CD8-positive, alpha-beta T cell (primary cell): ENCODE measurements at places on chromosomes 16 and 17. TPM values are rescaled to one million over a fixed set of nuclear protein-coding genes. Genes with fewer than 3 reads are reported as not detected.

The CA4 gene
- total RNA-seq: not detected

GRCh38 chr17:81659038-81659437 lies 2.7 kb upstream of the PDE6G start:
- no peak for DNase-seq

The TP53TG3F gene
- not detected for total RNA-seq

DNA sequence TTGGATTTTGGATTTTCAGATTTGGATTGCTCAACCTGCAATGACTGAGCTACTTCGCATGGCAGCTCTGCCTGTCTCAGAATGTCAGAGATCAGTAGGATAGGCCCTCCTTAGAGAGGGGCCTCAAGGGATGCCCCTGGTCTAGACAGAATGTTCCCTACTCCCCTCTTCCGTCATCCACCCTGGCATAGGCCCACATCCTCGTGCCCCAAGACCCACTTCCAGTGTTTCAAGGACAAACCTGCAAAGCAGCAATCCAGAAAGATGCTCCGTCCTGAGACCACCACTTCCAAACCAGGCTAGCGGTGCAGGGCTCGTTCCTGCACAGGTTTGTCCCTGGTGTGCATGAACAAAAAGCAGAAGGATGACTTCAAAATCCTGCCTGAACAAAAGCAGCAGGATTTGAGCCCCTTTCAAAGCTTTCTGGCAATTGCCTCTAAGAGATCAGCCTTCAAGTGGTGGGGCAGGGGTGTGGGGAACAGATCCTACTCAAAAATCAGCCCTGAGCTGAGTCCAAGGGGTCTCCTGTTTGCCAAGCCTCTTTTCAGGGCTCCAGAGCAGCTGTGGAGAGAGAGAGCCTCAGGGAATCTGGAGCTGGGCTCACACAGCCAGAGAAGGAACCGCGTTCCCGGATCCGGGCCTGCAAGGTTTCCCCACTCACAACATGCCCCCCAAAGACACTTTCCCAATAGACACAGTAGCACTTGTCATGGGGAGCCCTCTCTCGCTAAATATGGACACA lies 121.1 kb downstream of the SOCS1 start:
- DNase-seq: no peak

DNA sequence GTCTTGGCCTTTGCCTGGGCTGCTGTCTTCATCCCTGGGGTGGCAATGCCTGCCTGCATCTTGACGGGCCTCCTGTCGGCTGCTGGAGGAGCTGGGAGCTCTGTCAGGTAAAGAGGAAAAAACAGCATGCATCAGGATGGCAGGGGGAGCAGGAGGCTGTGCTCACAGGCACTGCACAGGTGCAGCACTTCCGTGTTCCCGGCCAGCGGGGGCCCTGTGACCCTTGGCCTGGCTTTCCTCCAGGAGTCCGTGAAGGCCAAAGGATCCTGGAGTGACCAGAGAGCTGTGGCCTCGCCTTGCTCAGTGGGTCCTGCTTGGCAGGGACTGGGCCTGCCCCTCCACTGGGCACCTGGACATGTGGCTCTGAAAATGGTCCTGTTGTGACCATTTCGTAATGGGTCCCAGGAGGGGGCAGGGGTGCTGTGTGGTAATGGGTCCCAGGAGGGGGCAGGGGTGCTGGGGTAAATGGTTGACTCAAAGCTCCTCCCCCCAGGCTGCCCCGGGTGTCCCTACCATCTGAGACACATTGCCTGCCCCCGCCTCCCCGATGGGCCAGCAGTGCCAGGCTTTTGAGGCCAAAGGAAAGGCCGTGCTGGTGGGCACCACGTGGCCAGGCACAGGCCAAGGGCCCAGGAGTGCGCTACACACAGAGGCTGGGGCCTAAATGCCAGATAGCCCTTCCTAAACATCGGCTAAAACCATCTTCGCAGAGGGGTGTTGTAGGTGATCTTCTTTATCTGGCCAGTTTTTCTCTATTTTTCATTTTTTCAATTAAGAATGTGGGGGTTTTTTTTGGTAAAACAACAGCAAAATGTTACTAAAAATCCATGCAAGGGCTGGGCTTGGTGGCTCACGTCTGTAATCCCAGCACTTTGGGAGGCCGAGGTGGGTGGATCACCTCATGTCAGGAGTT lies 4.0 kb upstream of the FASN start:
- DNase-seq: no peak
